ENCODE measurements at places on chromosomes 3 and 15.

GRCh38 chr3:156782921-156783320 is 43.2 kb upstream of the LEKR1 start:
- no peak for DNase-seq

GRCh38 chr3:10434144-10434937 is 71.0 kb downstream of the ATP2B2 start:
- no peak for DNase-seq

- no peak for DNase-seq
These were observed 56.3 kb downstream of the HMG20A start for GRCh38 chr15:77476995-77477394.

- DNase-seq, result no peak
These were observed 9.0 kb upstream of the MEIS2 start for GRCh38 chr15:37109168-37109871.

DNA sequence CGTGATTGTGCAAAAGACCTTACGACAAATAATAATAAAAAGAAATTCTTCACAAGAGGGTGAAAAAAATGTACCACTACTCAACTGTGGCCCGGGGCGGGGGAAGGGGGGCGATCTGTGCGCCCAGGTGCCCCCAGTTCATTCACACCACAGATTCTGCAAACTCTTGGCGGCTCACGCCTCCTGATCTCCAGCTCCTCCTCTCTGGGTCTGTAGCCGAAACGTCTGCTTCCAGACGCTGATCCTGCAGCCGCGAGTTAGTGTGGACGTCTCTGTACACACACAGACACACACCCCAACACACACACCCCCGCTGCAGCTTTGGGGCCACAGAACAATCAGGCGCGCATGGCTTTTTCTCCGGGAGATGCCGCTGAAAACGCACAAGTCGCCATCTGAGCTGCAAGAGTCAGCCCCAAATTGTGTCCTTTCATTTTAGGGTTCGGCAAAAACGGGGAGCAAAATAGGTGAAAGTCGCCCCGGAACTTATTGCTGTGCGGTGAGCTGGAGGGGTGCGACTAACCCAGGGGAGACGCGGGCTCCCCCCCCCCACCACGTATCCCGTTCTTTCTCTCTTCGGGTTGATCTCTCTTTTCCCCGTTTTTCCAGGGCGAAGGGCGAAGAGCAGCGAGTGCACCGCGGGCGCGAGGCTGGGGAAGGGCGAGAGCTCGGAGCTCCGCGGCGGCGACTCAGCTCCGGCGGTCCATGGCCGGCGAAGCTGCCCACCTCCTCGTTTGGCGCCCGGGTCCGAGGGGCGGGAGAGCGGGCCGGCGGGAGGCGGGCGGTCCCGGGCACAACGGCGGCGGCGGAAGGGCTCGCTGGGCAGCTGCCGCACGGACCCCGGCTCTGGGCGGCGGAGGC is 505 bp upstream of the WNT5A start:
- no peak for DNase-seq

- DNase-seq, result no peak
These were observed 84.6 kb downstream of the DGKG start for GRCh38 chr3:186277268-186277909.

DNA sequence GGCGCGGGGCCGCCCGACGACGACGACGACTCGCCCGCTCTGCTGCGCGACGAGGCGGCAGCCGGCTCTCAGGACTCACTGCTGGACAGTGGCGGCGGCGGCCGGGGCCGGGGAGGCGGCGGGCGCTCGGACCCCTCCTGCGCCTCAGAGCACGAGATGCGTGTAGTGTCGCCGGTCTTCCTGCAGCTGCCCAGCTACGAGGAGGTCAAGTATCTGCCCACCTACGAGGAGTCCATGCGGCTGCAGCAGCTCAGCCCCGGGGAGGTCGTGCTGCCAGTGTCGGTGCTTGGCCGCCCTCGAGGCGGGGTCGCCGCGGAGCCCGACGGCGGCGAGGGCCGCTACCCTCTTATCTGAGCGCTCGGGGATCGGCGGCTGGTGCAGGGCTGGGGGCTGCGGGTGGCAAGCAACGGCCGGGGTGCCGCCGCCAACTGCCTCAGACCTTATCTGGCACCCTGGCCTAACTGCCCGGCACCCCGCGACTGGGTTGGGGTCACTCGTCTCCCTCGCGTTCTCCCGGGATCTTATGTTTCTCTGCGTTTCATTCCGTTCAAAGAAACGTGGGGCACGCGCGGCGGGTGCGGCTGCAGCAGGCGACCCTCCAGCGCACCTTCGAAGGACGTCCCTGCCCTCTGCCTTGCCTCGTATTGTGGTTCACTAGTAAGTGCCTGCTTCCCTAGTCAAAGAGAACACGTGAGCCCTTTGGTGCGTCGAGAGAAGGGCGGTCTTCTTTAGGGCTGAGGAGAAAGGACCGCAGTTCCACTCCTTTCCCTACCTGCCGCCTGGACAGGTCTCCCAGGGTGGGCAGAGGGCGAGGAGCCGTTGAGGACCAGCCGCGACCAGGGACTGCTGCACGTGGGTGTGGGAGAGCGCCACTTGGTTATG is 1.0 kb downstream of the C3orf80 start:
- no peak for DNase-seq

DNA sequence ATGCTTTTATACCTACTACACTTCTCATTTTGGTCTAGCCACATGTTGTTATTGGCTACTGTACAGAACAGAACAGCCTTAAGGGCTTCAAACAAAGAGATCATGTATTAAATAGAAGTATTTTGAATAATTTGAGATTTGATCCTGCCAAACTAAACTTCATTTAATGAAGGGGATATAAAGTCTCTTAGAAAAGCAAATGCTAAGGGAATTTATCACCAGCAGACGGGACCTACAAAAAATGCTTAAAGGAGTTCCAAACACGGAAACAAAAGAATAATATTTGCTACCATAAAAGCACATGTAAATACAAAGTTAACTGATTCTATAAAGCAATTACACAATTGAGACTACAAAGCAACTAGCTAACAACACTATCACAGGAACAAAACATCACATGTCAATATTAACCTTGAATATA is 23.6 kb upstream of the FMN1 start:
- DNase-seq, result no peak

- DNase-seq, result no peak
These were observed 45.1 kb upstream of the LPP start for GRCh38 chr3:188108703-188109412.

DNA sequence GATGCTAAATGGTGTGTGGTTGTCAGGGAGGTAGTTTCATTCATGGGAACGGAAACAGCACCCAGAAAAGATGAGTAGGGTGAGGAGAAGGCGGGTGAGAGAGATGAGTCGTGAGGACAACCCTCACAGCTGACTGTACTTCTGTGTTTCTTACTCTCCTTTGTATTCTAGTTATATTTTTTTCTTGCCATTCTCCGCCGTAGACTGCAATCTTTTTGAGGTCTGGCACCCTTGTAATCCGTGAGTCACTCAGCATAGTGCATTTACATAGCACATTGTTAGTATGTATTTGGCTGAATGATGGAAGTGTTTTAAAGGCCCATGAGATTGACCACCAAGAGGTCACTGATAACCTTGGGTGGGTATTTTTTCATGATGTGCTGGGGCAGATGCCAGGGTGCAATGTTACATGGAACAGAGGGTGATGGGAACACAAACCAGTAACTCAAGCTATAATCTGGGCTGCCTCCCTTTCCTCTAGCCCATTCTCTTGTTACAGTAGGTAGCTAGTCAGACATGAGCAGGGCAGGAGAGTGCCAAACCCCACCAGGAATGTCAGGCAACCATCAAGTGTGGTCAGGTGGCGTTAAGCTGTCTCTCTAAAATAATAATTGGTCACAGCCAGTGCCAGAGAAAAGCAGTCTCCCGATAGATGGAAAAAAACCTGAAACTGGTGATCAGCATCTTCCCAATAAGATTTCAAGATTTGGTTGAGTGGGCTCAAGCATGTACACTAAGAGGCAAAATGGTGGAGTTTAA is 18.8 kb upstream of the DGKG start:
- peak; percentile 24 for DNase-seq

- DNase-seq, result no peak
These were observed 489.1 kb downstream of the ROBO1 start for GRCh38 chr3:79278681-79279080.

GRCh38 chr3:160676547-160677303 is at the start of gene ARL14:
TSS of gene ARL14 (plus strand) at chr3:160677160. CDS start at chr3:160677347, 187 bp downstream.
- no peak for DNase-seq

- no peak for DNase-seq
These were observed 44.8 kb upstream of the ATP2C1 start for GRCh38 chr3:130849091-130849552.

DNA sequence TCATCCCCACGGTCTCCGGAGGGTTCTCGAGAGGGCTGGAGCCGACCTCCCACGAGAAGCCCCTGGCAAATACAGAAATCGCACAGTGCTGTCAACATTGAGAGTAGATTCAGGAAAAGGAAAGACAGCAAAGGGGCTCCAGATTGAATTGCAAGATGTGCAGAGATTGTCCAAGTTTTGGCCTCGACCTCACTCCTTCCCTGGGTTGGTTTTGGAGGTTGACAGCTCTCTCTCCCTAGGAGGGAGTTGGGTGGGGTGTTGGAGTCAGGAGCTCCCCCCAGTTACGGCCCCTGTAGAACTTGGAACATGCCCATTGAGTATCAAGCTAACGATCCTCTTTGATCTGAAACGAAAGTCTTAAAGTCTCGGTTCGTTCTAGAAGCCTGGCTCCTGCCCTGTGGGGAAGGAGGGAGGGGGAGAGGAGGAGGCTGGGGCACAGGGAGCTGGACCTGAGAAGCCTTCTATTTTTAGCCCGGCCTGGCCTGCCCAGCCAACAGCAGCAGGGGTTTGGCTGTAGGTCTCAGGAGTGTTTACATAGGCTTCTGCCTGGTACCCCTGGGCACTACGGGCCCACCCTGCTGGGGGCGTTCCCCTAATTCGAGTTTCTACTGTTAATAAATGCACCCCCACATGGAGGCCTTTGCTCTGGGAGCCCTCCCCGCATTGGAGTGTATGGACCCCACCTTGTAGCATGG is 672 bp upstream of the KY start:
- no peak for DNase-seq

Data from stimulated activated CD4-positive, alpha-beta T cell treated with anti-CD3 and anti-CD28 coated beads, Interleukin-1b, Interleukin-23, amount 100 ng/mL, for 48 hours (primary cell).